ENCODE measurements at places on chromosomes 5 and 9.

- no peak for DNase-seq
Observed at GRCh38 chr5:159441441-159441840, 111.2 kb upstream of the IL12B start.

DNA sequence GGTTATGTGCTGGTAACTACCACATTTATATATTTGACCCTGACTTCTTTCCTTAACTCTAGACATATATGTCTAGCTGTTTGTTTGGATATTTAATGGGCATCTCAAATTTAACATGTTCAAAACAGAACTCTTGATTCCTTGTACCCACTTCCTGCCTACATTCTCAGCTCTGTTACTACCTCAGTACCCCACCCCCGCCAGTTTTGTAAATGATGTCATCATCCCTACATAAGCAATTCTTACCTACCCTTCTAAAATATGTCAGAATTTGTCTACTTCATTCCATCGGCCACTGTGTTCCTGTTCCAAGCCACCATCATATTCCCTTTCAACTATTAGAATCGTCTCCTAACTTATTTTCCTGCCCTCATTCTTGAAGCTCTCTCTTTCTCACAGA, 4.8 kb downstream of the RAD50 start:
- DNase-seq: no peak

GRCh38 chr5:133382661-133383579, 229.4 kb downstream of the FSTL4 start:
- no peak for DNase-seq

GRCh38 chr9:106127776-106128175, 433.4 kb downstream of the TMEM38B start:
- no peak for DNase-seq

- DNase-seq: no peak
Observed at GRCh38 chr9:33161589-33162132, 5.5 kb downstream of the B4GALT1 start.

- no peak for DNase-seq
Observed at GRCh38 chr5:179619776-179620175, 3.7 kb downstream of the HNRNPH1 start.

GRCh38 chr5:111806753-111807152, 49.8 kb upstream of the NREP start:
- no peak for DNase-seq
